Muscle of back (tissue), 13 donors: ENCODE measurements at places on chromosomes 6 and 20.

DNA sequence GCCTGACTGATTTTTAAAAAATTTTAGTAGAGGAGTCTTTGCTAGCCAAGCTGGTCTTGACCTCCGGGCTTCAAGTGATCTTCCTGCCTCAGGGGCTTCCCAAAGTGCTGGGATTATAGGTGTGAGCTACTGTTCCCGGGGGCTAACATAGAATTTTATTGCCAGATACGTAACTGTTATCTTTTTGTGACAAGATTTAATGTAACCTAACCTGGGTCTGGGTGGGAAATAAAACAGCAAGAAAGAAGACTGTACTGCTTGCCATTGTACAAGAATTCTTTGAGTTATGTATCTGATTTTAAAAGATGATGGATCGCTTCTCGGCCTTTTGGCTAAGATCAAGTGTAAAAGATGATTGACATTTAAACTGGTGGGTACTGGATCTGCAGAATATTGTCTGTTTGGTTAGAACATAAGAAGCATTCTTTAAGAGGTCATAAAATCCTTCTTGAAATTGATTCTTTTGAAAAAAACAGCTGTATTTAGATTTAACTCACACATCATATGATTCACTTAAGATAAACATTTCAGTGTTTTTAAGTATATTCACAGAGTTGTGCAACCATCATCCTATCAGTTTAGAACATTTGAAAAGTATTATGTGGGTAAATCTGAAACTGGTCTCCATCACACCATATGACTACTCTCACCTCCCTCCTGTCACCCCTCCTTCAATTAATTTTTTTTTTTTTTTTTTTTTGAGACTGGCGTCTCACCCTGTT, 21.6 kb downstream of the TPX2 start:
- DNase-seq, result no peak

DNA sequence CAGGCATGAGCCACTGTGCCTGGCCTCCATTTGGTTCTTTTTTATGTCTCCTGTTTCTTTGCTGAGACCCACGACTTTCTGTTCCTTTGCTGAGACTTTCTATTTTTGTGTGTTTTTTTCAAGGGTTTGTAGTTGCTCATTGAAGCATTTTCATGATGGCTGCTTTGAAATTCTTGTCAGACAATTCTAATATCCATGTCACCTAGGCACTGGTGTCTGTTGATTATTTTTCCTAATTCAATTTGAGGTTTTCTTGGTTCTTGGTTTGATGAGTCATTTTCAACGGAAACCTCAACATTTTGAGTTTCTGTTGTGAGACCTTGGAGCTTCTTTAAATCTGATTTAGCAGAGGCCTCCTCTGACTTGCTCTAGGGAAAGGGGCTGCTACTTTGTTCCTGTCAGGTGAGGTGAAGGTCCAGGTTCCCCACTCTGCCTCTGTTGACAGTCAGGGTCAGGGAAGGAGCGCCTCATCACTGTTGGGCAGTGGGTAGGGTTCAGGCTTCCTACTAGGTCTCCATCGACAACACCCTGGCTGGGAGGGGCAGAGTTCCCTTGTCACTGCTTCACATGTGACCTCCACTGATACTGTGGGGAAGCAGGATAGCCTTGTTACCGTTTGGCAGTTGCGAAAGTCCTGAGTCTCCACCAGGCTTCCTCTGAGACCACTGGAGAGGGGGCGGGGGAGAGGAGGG, 67.2 kb upstream of the RNF24 start:
- DNase-seq, result peak; percentile 69

DNA sequence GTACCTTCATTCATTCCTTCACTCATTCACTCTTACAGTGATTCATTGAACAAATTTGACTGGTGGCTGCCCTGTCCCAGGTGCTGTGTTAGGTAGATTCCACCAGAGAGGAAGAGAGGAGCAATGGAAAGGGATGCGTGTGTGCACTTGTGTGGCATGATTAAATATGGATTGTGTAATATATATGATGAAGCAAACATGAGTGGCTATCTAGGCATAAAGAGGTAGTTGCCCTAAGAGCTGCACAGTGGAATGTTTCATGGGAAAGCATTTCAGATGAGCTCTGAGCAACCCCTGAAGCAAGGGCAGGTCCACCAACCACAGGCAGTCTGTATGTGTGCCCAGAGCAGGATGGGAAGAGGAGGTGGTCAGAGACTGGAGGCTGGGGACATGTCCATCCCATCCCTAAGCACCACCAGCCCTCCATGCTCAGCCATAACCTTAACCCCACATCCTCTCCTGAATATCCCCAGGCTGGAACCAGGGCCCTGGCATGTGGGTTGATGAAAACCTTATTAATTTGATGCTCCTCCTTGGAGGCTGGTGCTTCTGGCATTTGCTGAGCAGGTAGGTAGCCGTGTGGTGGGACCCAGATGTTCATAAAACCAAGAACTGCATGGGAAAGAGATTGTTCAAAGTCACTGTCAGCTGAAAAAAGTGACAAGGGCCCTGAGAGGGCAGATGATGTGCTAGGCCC, 226.2 kb downstream of the SYNDIG1 start:
- DNase-seq, result no peak

DNA sequence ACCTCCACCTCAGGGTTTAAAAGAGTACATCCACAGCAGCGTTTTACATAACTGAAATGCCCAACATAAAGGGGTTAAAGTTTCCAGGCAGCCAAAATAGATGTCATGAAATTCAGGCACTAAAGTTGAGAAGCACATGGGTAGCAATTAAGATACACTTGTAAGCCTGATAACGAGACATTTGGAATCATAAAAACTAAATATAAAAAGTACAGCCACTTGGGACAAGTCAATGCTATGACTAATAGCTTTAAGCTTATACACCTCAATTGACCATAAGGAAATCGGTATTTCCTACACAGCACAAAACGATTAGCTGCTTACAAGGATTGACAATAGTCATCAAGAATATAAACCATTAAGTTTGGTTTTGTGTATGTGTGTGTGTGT, 11.8 kb downstream of the LOC128125822 start:
- no peak for DNase-seq

DNA sequence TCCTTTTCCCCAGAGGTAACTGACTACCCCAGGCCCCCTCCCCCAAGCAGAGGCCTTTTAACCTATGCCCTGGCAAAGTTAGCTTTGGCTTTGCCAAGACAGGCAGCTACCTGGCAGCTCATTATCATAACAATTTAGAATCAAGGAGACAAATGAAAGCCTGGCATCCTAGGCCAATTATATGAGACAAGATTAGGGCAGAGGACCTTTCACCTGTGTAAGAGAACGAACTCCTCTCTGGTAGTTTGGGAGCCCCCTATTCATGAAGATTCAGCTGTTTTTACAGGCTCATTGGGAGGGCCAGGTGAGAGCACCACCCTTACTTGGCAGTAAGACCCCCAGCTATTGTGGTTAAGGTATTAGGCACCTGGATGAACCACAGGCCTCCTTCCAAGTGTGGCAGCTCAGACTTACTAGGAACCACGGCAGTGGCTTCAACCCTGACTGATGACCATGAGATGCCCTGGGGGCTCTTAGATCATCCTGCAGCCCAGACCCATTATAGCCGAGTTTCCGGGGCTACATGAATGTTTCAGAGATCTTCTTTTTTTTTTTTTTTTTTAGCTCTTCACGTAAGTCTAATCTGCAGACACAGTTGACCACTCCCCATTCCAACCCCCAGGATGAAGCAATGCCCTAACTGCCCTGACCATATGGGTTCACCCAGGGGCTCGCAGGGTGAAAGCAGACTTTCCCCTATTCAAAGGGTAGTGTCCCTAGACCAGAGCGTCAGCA, 56.2 kb downstream of the RAB44 start:
- DNase-seq, result no peak

- no peak for DNase-seq
Measured at GRCh38 chr6:105495515-105495914, 92.6 kb upstream of the PREP start.

- peak; percentile 25 for DNase-seq
Measured at GRCh38 chr6:26501482-26501986, 1.4 kb downstream of the BTN1A1 start.

DNA sequence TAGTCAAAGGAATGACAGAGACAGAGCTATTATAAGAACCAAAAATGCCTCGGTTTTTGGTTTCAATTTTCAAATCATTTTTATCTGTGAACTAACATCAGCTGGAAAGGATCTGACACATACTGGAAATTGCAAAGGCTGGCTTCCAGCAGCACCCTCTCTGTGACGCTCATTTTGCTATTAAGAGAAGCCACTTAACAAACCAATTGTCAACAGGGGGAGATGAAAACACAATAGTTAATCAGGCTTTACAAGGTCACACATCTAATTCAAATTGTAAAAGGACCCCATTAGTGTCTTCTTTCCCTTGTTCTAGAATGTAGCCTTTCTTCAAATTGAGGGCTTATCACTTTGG, 160.5 kb downstream of the TFAP2B start:
- DNase-seq, result no peak

GRCh38 chr6:62976566-62976965, 234.7 kb upstream of the FKBP1C start:
- no peak for DNase-seq

DNA sequence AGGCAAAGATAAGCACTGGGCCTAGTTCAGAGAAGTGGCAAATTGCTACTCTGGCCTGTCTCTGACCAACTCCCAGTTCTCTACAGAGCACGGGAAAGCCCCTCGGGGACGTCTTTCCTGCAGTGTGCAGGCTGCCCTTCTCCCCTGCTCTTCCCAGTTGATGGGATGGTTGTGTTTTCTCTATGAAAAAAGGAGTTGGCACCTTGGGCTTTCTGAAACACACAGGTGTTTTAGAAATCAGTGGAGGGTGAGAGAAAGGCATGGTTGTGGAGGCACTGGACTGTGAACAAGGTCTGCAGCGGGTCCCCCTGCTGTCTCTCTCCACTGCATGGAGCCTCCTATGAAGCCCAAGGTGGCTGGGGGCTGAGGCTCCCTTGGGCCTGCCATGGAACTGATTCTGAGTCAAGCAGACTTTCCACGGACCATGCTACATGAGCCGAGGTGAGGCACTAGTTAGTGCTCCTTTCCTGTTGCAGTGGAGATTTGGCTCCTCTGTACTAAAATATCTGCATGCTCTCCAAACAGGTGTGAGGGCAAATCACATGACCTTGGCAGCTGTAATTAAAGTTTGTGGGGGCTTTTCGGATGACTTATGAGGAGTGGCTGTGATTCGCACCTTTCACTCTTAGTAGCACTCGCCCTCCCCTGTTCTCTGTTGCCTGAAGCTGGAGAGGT, 16.3 kb downstream of the GTSF1L start:
- DNase-seq, result no peak

- no peak for DNase-seq
Measured at GRCh38 chr6:140602431-140603248, 1228.2 kb upstream of the CITED2 start.

DNA sequence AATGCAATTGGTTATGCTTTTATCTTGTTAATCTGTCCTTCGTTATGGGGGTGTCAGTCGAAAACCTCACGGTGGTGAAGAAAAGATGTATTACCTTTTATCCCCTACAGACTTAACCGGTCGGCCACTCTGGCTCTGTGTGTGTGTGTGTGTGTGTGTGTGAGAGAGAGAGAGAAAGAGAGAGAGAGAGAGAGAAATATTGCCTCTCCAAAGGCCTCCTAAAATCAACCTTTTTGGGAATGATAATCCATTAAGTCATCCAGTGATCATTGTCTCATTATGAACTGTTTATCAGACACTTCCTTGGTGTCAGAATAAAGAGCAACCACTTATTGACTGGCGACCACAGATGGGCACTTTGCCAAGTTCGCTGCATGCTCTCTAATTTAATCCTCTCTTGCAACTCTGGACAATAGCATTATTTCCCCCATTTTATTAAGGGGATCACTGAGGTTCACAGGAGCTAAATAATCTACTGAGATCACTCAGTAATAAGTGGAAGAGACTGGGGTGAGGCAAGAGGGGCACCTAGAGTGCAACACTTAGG, 30.7 kb downstream of the SLC35D3 start:
- DNase-seq, result no peak

DNA sequence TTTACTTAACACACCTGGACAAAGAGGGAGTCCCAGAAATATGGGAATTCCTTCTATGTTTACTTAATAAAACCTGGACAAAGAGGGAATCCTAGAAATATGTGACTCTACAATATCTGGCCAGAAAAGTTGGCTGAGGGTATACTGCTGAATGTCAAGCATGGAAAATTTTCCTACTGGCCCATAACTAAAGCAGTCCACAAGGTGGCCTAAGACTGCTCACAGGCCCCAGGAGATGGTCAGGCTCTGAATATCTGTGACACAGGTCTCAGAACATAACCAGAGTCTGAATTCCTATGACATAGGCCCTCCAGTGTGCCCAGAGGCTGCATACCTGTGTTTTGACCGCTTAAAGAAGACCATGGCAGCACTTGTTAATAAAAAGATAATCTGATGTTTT, 578.2 kb upstream of the NRSN1 start:
- no peak for DNase-seq

- DNase-seq, result no peak
Measured at GRCh38 chr6:111900735-111901134, 27.5 kb upstream of the FYN start.

- no peak for DNase-seq
Measured at GRCh38 chr6:135025775-135026174, 28.8 kb downstream of the HBS1L start.

DNA sequence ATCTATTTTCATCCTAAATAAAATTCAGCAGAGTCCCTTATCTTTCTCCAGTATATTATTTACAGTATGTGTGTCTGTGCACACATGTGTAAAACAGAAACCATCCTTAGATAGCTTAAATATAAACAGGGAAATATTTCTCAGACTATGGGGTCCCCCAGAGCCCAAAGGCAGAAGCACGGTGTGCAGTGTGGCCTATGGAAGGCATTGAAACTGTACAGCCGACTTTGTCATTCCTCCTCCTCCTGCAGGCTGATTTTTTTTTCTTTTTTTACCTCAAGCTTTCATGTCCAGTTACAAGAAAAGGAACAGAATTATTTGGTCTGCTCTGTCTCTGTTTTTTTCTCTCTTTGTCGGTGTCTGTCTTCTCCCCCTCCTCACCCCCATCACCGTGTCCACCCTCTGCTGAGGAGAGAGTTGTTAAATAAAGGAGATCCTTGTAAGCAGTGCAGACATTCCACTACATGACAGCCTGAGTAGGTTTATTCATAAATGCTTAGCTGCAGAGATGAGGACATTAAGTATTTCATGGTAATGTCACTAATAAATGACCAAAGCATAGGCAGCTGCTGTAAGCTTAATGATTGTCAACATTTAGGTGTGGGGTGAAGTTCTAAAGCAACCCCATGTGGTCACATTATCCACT, 31.8 kb upstream of the SLC35D3 start:
- DNase-seq, result no peak

DNA sequence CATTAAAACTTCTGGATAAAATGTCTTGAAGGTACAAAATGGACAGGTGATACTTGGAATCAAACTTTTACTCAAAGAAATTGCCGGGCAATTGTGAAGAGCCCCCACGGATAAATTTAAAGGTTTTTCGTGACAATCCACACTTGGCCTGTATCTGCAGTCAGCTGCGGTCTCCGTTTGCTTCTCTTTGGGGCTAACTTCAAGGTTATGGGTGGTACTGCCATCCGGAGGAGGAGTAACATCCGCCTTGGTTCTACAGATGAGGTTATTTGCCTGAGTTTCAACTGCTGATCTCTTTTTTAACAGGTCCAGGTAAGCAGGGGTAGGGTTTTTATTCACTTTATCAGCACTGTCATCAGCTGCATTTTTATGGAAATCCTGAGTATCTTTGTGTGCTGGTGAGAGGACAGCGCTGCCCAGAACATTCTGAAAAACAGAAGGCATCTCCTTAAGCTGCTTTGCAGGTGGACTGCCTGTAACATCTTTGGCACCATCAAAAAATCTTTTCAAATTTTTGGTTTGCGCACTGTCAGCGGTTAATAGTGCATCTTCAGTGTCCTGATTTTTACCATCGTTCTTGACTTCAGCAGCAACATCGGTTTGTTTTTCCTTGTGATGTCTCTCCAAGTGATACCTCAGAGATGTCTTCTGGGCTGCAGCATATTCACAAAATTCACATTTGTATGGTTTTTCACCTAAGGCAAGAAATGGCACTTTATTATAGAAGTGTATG, 16.9 kb downstream of the ZNF217 start:
- DNase-seq, result no peak
